Epithelial cell of prostate (primary cell): ENCODE measurements at places on chromosomes 4 and X.
A peak's percentile ranks its signal among the peaks of the same experiment; 100 is the strongest.

DNA sequence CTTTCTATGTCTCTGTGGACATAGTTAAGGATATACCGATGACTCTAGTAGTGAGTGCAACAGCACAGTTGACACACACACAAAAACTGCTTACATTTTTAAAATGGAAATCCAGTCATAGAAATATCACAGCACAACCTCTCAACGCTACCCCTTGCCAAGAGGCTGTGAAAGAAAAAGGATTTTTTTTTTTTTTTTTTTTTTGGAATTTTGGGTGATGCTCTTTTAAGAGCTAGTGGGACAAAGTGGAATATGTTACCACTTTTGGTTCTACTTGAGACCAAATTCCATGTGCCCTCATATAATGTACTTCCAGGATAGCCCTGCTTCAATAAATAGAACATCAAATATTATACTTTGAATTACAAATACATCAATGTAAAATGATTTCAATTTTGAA lies 381.1 kb upstream of the MAGEB2 start:
- no peak for DNase-seq

DNA sequence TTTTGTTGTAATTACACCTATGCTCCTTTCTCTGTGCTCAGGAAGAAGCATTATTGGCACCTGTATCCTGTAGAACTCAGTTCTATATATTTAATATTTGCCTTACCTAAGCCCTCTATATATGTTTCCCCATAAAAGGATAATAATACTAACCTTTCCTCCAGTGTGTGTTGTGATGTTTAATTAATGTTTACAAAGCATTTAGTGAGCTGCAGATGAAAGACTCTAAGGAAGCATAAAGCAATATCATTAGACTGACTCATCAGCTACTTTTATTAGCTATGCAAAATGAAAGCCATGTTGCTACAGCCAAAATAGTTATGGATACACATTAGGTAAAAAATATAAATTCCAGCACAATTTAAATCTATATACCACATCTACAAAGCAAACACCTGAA lies 93.6 kb upstream of the PTPN13 start:
- DNase-seq, result no peak

GRCh38 chrX:136480383-136480782 lies 7.4 kb upstream of the BRS3 start:
- DNase-seq, result no peak

- no peak for DNase-seq
Measured at GRCh38 chr4:156298230-156298629, 344.6 kb upstream of the CTSO start.

GRCh38 chrX:150982788-150983520 lies at the start of gene HMGB3:
HMGB3 (plus strand) TSS chrX:150983335; CDS start chrX:150985600, 2,265 bp downstream.
- DNase-seq, result peak; percentile 64

DNA sequence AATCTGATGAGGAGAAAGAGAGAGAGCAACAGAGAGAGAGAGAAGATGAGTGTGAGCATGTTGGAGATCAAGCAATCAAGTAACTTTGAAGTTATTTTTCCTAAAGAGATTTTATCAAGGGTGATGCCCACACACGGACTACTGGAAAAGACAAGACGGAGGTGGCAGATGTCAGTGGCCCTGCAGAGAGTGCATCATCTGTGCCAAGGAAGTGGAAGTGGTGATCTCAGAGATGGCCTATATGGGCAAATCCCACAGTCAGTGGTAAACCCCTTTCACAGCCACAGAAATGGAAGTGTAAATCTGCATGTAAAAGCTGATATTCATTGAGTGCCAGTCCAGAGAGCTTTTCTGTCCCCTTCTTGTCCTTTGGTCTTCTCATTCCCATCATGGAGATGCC lies 577.2 kb upstream of the AADAT start:
- DNase-seq, result no peak

GRCh38 chr4:102684610-102685052 lies 76.1 kb downstream of the MANBA start:
- peak; percentile 76 for DNase-seq

GRCh38 chrX:150940844-150941495 lies 42.2 kb upstream of the HMGB3 start:
- DNase-seq, result no peak

- no peak for DNase-seq
Measured at GRCh38 chrX:40143001-40143400, 45.2 kb upstream of the BCOR start.
